Stimulated activated CD4-positive, alpha-beta T cell treated with anti-CD3 and anti-CD28 coated beads, Interleukin-1b, Interleukin-23, amount 100 ng/mL, for 48 hours (primary cell): ENCODE measurements at places on chromosomes 11 and 22.

DNA sequence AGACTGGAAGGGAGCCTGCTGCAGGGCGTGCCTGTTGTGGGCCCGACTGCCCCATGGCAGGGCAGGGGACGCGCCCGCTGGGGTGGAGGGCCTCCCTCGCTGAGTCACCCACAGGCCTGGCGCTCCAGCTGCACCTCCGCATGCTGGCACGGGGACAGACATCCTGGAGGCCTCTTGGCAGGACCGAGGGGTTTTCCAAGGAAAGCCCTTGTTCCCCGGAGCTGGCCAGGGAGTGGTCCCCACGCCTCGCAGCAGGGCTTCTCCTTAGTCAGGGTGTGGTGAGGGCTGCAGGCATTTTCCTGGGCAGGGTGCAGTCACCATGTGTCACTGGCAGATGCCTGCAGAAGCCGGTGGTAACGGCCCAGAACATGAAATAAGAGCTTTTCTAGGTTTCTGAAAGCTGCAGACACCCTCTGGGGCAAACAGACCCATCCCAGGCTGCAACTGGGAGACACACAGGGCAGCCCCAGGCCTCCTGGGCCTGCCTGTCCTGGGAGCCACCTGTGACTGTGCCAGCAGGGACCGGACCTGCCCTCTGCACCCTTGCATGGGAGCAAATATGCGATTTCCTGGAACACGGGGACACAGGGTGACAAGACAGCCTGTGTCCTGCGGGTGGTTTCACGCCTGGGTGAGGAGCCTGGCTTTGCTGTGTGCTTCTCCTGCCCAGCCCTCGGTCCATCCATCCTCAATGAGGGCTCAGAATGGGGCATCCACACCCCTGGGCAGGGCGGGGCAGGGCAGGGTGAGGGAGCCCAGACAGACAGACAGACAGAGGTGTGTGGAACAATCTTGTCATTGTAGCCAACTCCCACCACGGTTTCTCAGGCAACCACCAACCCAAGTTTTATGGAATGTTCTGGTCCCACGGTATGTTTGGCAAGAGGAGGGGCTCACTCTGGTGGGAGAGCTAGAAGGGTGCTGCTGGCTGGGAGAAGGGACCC lies 43.2 kb upstream of the FADD start:
- DNase-seq, result no peak

DNA sequence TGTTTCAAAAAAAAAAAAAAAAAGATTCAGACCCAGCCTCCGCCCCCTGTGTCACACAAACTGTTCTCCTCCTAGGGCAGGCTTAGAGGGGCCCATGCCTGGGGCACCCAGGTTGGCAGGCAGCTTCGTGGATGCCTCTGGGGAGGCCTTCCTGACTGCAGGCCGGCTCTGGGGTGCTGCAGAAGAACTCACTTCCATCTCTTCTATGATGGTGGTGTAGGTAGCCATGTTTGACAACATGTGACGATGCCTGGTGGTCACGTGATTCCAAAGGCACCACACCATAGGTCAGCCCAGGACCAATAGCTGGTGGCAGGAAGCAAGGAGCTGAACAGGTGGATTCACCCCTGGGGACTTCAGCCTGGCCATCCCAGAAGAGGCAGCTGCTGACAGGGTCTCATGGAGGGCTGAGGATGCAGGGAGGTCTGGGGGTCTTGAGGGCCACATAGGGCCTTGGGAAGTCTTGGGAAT lies 24.1 kb upstream of the CELSR1 start:
- peak; percentile 67 for DNase-seq

GRCh38 chr11:60922906-60923305 lies 1.4 kb upstream of the TMEM132A start:
- DNase-seq, result no peak

DNA sequence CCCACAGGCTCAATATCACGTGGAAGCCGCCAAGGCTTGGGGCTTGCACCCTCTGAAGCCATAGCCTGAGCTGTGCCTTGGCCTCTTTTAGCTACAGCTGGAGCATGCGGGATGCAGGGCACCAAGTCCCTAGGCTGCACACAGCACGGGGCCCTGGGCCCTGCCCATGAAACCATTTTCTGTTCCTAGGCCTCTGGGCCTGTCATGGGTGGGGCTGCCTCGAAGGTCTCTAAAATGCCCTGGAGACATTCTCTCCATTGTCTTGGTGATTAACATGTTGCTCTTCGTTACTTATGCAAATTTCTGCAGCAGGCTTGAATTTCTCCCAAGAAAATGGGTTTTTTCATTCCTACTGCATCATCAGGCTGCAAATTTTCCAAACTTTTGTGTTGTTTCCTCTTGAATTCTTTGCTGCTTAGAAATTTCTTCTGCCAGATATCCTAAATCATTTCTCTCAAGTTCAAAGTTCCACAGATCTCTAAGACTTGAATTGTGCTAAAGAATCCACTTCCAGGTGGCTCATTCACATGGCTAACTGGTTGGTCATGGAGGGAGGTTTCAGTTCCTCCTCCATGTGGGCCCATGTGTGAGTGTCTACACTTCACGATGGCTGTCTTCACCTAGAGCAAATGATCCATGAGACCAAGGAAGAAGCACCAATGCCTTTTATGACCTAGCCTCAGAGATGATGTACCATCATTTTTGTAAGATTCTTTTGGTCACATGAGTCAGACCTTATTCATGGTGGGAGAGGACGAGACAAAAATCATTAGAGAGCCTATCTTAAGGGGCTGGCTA lies 7.4 kb upstream of the CREBZF start:
- DNase-seq, result no peak

DNA sequence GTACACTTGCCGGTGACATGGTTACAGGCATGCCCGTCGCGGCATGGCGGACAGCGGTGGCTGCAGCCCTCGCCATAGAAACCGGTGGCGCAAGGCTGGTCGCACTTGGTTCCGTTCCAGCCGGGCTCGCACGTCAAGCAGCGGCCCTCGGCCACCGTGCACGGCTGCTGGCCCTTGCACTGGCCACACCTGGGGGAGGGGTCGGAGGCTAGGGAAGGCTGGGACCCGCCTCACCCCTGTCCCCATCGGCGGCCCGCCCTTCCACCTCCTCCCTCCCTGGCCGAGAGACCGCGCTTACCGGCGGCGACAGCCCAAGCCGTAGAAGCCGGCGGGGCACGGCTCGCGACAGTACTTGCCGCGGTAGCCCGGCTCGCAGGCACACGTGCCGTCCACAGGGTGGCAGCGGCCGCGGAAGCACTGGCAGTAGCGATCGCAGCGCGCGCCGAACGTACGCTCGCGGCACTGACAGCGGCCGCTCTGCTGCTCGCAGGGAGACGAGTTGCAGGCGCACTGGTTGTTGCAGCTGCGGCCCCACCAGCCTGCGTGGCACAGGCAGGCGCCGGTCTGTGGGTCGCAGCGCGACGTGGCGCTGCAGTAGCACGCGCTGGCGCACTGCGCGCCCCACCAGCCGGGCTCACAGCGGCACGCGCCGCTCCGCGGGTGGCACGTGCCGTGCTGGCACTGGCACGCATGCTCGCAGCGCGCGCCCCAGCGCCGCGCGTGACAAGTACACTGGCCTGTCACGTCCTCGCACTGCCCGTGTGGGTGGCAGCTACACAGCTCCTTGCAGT lies 6.7 kb downstream of the SCARF2 start:
- DNase-seq, result peak; percentile 68

DNA sequence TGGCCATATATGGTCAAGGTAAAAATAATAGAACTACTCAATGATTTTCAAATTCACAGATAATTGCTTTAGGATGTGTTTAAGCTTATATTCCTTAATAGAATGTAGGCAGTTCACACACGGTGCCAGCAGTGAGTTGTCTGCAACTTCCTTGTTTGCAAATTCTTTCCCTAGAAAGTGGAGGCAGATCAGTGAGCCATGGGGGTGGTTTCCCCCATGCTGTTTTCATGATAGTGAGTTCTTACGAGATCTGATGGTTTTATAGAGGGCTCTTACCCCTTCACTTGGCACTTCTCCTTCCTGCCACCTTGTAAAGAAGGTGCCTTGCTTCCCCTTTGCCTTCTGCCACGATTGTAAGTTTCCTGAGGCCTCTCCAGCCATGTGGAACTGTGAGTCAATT lies 111.8 kb upstream of the LMO1 start:
- no peak for DNase-seq

GRCh38 chr11:64185175-64185692 lies 737 bp upstream of the STIP1 start:
- no peak for DNase-seq

DNA sequence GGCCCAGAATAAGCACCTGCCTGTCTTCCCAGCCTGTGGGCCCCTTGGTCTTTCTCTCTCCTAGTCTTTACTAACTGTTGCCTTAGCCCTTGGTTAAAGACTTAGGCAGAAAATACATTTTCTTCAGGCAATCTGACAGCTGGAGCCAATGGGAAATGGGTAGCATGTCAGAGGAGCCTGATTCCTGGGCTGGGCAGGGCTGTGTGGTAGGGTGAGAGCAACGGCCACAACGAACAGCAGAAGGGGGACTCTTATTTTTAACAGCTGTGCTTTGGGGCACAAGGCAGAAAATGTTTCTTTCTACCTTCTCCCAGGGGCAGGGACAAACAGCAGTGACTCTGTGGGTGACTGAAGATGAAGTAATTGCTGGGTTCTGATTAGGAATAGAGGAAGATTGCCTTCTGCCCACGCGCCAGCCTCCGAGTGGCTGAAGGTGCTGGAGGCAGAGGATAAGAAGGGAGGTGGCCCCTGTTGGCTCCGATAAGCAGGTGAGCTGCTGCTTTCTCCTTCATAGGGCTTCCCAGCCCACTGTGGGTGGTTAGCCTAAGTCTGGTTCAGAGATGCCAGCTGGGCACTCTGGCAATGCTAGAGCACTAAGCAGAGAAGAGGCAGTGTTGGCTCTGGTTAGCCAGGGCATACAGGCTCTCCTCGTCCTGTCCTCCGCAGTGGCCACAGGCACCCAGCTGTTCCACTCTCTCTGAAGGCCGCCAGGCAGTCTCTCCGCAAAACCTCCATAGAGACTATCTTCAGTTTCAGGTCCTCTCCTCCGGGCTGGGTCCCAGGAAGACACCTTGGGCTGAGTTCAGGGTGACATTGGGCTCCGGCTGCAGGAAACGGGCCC lies 1.5 kb downstream of the YPEL4 start:
- DNase-seq, result no peak

- no peak for DNase-seq
Observed at GRCh38 chr11:60625262-60625661, 74.2 kb upstream of the MS4A8 start.

DNA sequence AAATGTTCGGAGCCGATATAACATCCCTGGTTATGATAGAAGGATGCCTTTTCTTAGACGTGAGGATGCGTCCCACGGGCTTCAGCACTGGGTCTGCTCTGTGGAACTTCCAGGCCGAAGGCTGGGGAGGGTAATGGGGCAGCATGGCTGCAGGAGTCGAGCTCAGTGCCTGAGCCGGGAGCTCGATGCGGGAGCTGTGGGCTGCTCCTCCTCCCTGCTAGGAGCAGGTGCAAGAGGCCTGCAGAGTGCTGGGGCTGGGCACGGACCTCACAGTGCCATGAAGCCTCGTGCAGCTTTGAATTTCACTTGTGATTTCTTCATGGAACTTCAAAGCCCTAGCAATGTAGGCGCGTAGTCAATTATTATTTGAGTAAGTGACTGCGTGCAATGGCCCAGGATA lies 6.0 kb downstream of the TUBA8 start:
- DNase-seq, result no peak

GRCh38 chr22:22111267-22111751 lies 128.7 kb upstream of the TOP3B start:
- DNase-seq, result peak; percentile 64

DNA sequence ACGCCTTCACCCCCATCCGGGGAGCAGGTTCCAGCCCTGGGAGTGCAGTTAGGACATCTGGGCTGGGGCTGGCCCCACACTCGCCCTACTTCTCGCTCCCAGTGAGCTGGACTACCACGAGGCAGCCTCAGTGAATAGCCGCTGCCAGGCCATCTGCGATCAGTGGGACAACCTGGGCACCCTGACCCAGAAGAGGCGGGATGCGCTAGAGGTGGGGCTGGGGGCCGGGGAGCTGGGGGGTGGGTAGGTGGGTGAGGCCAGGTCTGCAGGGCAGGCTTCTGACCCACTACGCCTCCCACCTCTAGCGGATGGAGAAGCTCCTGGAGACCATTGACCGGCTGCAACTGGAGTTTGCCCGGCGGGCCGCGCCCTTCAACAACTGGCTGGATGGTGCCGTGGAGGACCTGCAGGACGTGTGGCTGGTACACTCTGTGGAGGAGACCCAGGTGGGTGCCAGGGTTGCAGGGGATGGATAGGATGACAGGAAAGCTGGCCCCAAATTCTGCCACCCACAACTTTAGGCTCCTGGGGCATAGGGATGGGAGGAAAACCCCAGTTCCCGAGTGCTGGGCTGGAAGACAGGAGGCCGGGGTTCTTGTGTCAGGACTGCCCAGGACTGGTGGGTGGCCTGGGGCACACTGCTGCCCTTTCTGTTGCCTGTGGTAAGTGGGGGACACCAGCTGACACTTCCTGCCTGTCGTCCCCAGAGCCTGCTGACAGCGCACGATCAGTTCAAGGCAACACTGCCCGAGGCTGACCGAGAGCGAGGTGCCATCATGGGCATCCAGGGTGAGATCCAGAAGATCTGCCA lies 8.3 kb downstream of the CTSF start:
- no peak for DNase-seq

GRCh38 chr11:131763193-131763890 lies 392.9 kb downstream of the NTM start:
- no peak for DNase-seq

- peak; percentile 45 for DNase-seq
Observed at GRCh38 chr22:41842996-41843970, 10.4 kb downstream of the SREBF2 start.

DNA sequence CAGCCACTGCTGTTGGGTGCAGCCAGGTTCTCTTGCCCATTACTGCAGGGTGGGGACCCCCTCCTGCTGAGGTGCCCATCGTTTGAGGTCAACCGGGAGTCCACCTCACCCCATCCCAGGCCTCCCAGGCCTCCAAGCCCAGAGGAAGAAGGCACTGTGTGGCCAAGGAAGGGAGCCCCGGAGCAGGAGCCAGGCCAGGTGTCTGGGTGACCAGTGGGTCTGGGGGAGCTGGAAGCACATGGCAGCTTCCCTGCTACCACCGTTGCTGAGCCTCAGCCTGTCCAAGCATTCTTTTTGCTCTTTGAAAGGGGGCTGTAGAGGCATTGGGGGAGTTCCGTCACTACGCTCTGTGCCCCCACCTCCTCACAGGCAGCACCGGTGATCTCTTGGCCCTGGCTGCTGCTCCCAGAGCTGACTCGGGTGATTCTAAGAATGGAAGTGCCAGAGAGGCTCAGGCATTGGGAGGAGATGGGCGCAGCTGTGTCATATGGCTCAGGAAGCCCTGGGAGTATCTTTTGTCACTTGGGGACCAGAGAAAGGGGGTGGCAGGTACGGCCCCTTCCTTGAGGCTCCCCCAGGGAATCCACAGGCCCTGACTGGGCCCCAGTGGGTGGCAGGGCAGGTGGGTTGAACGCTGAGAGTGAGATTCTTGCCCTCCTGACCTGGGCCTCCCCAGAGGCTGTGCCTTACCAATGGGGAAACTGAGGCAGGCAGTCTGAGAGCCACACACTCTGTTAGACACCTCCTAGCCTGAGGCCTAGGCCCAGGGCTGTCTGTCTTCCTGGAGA lies 1.9 kb downstream of the SEPTIN5 start:
- DNase-seq, result no peak

- DNase-seq, result no peak
Observed at GRCh38 chr22:50260434-50260800, 1.1 kb downstream of the MAPK12 start.
